ENCODE measurements at places on chromosomes 7 and 10.
A peak's percentile ranks its signal among the peaks of the same experiment; 100 is the strongest.

DNA sequence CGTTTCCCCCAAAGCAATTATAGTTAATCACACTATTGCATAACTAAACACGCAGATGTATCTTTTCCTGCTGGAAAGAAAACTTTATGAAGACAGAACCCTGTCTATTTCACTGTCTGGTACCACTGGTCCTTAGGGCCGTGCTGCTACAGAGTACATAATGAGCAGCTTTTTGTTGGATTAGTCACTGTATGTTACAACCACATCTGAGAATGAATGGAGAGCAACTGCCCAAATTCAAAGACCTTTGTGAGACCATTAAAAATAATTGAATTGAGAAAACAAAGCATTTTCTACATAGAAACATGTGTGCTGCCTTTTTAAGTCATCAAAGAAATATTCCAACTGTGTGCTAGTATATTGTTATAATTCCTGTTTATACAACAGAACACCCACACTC, 111.3 kb upstream of the SORCS1 start:
- DNase-seq = no peak

DNA sequence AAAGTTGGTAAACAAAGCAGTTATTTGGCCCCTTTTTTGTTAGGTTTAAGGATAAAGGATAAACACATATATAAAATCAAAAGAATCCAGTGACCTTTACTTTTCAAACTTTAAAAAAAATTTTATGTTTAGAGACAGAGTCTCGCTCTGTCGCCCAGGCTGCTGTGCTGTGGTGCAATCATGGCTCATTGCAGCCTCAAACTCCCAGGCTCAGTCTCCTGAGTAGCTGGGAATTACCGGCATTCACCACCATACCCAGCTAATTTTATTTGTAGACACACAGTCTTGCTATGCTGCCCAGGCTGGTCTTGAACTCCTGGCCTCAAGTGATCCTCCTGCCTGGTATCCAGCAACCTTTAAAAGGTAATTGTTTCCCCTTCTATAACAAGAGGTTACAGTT, 31.3 kb downstream of the GNA12 start:
- peak; percentile 35 for DNase-seq

GRCh38 chr7:608954-609353, 89.3 kb upstream of the PDGFA start:
- no peak for DNase-seq

- no peak for DNase-seq
Measured at GRCh38 chr10:130994191-130994590, 317.3 kb downstream of the TCERG1L start.

- DNase-seq = no peak
Measured at GRCh38 chr10:34505338-34505737, 309.8 kb downstream of the PARD3 start.

- DNase-seq = no peak
Measured at GRCh38 chr7:1889556-1890181, 219.6 kb downstream of the ELFN1 start.

GRCh38 chr7:1597066-1597760, 27.4 kb upstream of the PSMG3 start:
- DNase-seq = peak; percentile 15

GRCh38 chr10:79333513-79333912, 13.8 kb upstream of the PPIF start:
- DNase-seq = no peak

- peak; percentile 58 for DNase-seq
Measured at GRCh38 chr7:123787220-123788007, 38.6 kb upstream of the WASL start.

- DNase-seq = no peak
Measured at GRCh38 chr10:130899856-130900255, 411.7 kb downstream of the TCERG1L start.

- no peak for DNase-seq
Measured at GRCh38 chr10:91856637-91857036, 52.6 kb downstream of the FGFBP3 start.

GRCh38 chr10:124285587-124286527, 132.9 kb downstream of the OAT start:
- peak; percentile 88 for DNase-seq

DNA sequence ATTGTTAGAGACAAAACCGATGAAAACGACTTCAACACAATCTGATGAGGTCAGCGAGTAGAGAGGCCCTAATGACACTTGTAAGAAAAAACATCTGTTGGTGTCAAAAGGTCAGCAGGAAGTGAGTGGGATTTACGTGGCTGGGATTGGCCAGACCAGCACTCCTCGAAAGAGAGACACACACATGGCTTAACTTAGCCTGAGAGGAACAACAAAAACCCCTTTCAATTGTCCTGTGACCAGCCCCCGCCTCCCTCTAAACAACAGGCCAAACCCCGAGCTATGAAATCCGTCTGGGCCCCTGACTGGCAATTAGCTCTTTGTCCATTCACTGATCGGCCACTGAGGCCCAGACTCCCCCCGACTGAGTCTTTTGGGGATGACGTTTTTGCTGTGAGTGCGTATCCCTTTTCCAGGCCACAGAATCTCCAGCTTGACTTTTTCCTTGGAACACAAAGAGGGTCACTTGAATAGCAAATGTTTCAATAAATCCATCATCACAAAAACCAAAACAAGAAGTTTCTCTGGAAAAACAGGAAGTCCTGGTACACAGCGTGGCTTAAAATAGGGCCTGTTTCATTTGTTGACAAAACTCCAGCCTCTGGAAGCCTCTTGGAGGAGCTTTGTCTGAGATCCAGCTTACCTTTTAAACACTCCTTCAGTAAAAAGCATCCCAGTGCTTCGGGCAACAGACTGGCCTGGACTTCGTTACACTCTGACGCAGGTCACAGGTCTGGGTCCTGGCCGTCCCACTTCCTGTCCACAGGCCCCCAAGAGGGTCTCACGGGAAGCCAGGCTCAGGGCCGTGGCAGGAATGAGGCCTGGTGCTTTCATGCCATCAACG, 103.0 kb downstream of the CTBP2 start:
- peak; percentile 91 for DNase-seq

- DNase-seq = no peak
Measured at GRCh38 chr10:72009051-72009424, 44.8 kb downstream of the CHST3 start.

DNA sequence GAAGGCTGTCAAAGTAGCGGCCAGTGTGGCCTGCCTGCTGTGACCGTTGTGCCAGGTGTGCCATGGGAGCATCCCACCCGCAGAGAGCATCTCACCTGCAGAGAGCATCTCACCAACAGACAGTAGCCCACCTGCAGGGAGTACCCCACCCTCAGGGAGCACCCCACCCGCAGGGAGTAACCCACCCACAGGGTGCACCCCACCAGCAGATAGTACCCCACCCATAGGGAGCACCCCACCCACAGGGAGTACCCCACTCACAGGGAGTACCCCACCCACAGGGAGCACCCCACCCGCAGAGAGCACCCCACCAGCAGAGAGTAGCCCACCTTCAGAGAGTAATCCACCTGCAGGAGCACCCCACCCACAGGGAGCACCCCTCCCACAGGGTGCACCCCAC, 476.5 kb downstream of the TCERG1L start:
- DNase-seq = no peak

- DNase-seq = no peak
Measured at GRCh38 chr7:47047384-47047783, 534.5 kb downstream of the TNS3 start.

DNA sequence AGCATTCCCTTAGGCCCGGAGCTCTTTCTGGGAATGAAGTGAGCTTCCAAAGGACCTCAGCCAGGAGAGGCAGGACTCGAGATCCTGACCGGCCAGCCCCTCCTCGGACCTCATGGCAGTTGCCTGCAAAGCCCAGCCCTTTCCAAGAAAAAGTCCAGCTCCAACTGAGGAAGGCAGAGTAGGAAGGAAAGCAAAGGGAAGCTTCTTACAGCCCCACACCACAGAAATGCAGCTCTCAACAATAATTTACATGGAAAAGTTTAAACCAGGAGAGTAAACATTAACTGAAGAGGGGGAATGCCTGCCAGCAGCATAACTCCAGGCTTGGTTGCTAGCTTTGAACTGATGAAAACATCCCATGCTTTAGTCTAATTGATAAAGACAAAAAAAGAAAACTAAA, 153.9 kb upstream of the PFKP start:
- DNase-seq = no peak

DNA sequence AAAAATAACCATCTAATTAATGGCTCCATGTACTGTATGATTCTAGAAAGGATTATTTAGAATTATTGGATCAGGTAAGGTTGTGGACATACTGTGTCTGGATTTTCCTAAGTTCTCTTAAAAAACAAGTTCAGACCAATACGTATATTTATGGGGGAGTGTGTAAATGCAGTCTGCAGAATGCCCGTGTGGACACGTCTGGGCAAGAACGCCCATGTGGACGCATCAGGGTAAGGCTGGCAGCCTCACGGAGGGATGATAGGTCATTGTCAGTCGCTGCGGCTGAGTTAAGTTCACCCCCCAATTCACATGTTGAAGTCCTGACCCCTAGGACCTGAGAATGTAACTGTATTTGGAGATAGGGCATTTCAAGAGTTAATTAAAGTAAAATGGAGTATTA, 160.0 kb upstream of the SHH start:
- DNase-seq = no peak

DNA sequence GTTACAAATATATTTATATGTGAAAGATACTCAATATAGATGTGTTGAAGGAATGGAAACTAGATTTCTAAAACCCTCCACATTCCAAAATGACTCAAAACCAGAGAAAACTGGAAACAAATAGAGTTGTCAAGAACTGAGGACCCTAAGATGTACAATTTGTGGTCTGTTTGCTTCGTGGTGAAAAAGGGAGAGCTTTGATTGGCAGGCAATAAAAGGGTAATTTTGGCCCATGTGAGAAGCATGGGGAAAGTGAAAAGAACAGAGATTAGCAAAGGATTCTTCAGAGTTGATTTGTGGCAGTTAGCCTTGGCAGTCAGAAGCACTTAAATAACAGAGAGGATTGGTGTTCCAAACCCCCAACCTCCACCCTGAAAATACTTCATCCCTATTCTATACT, 37.1 kb upstream of the DKK1 start:
- DNase-seq = no peak

GRCh38 chr7:132351954-132352499, 224.2 kb downstream of the PLXNA4 start:
- DNase-seq = no peak

DNA sequence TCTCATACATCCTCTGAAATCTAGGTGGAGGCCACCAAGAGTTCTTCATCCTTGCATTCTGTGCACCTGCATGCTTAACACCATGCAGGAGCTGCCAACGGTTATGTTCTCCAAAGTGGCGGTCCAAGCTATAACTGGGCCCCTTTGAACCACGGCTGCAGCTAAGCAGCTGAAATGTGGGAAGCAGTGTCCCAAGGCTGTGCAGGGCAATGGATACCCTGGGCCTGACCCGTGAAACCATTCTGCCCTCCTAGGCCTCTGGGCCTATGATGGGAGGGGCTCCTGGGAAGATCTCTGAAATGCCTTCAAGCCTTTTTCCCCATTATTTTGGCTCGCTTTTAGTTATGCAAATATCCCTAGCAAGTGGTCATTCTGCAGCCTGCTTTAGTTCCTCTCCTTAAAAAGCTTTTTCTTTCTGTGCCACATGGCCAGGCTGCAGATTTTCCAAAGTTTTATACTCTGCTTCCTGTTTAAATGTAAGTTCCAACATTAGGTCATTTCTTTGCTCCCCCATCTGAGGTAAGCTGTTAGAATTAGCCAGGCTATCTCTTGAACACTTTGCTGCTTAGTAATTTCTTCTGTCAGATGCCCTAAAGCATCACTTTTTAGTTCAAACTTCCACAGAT, 7.7 kb upstream of the GTPBP4 start:
- peak; percentile 24 for DNase-seq

GRCh38 chr7:34928052-34928451, 109.2 kb downstream of the DPY19L1 start:
- peak; percentile 1 for DNase-seq

DNA sequence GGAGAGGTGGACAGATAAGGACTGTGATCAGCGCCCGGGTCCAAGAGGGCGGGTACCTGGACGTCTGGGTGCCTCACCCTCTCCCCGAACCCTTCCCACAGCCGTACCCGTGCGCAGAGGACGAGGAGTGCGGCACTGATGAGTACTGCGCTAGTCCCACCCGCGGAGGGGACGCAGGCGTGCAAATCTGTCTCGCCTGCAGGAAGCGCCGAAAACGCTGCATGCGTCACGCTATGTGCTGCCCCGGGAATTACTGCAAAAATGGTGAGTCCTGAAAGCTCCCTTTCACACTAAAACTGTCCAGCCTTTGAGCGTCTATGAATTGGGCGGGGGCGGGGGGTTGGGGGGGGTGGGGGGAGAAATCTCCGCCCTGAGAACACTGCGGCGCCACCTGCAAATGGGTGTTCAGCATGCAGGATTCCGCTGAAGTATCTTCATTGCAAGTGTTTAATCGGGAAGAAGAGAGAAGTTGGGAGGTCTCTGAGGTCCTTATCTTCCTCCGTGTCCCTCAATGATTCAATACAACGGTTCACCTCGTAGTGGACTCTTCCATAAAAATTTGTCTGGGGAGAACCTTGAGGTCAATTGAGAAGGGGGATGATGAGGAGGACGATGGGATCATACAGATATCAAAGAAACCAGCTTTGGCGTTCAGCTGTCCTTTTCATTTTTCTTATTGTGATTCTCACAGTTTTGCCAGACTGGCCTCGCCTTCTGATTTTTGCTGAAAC, 906 bp downstream of the DKK1 start:
- DNase-seq = no peak

- no peak for DNase-seq
Measured at GRCh38 chr7:7569615-7570014, 2.9 kb downstream of the MIOS start.

DNA sequence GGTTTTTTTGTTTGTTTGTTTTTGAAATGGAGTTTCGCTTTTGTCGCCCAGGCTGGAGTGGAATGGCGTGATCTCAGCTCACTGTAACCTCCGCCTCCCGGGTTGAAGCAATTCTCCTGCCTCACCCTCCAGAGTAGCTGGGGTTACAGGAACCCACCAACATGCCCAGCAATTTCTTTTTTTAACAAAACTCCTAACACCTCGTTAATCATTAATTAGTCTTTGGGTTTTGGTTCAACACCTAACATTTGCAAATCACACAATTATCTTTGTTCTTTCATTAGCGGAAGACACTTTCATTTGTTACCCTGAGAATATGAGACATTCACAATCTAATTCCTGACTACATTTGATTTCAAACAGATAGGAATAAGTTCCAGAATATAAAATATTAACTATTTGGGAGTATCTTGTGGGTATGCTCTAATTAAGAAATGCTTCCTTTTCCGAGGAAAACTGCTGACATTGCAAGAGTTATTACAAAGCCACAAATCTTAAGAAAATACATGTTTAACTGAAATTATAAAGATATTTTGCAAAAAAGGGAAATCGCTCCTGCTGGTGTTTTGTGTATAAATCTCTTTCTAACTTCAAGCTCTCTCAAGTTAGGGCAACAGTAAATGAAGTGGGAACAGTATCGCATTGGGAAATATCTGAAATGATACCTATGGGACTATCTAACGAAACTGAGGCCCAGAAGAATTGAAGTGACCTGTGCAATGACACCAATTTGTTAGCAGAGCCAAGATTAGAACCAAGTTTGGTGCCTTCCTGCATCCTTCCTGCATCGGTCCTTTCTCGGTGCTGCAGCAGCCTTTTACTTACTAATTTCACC, 1.2 kb upstream of the LSM8 start:
- no peak for DNase-seq

- no peak for DNase-seq
Measured at GRCh38 chr10:43273997-43274396, 7.1 kb upstream of the RASGEF1A start.

GRCh38 chr7:116968631-116969030, 15.3 kb downstream of the ST7 start:
- no peak for DNase-seq

Data from inflammatory macrophage treated with lipopolysaccharide for 4 hours (primary cell).